Cortex of kidney (tissue), 1 donor: ENCODE measurements at places on chromosomes 12 and 14.

DNA sequence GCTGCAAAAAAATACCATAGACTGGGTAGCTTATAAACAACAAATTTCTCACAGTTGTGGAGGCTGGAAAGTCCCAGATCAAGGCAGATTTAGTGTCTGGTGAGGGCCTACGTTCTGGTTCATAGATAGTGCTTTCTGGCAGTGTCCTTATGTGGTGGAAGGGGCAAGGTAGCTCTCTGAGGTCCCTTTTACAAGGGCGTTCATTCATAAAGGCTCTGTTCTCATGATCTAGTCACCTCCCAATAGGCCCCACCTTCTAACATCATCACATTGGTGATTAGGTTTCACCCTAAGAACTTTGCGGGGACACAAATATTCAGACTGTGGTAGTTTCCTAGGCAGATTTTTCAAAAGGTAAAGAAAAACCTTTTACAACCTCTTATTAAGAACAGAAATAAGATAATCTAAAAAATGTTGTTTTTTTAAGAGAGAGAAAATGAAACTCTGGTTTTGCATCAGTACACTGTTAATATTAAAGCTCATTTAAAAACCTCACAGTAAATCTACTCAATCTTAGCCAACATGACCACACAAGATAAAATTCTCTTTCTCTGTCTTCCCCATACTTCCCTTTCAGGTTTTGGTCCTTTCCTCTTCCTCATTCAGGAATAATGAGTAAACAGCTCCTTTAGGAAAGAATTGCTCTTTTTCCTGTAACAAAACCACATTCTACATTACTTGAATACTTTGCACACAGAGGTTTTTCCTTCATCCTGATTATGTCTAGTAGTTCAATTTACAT, 117.5 kb downstream of the UNC79 start:
- no peak for DNase-seq

- DNase-seq, result no peak
These were observed 9.8 kb upstream of the DYRK4 start for GRCh38 chr12:4552191-4552590.

GRCh38 chr12:24378548-24379407, 429.3 kb upstream of the SOX5 start:
- DNase-seq, result no peak

- no peak for DNase-seq
These were observed 70.4 kb downstream of the RPL10L start for GRCh38 chr14:46581036-46581671.

- DNase-seq, result peak; percentile 24
These were observed 309.3 kb downstream of the ITPR2 start for GRCh38 chr12:26523708-26524150.

DNA sequence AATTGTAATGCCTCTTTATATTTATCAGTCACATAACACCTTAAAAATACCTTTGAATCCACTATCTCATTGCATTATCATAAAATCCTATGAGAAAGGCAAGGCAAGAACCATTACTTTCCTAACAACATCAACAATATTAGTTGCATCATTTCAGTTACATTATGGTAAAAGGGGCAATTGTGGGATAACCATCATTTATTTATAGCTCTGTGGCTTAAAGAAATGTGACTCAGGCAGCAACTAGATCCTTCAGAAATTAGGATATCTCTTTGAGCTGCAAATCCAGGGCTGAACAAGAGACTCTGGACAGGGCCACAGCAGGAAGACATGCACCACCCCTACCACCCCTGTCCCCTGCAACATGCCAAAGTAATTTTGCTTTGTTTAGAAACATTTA, 36.4 kb downstream of the EPS8 start:
- no peak for DNase-seq

GRCh38 chr12:124655698-124656516, 88.5 kb upstream of the NCOR2 start:
- no peak for DNase-seq

- no peak for DNase-seq
These were observed 15.4 kb upstream of the TRHDE start for GRCh38 chr12:72256725-72257124.

DNA sequence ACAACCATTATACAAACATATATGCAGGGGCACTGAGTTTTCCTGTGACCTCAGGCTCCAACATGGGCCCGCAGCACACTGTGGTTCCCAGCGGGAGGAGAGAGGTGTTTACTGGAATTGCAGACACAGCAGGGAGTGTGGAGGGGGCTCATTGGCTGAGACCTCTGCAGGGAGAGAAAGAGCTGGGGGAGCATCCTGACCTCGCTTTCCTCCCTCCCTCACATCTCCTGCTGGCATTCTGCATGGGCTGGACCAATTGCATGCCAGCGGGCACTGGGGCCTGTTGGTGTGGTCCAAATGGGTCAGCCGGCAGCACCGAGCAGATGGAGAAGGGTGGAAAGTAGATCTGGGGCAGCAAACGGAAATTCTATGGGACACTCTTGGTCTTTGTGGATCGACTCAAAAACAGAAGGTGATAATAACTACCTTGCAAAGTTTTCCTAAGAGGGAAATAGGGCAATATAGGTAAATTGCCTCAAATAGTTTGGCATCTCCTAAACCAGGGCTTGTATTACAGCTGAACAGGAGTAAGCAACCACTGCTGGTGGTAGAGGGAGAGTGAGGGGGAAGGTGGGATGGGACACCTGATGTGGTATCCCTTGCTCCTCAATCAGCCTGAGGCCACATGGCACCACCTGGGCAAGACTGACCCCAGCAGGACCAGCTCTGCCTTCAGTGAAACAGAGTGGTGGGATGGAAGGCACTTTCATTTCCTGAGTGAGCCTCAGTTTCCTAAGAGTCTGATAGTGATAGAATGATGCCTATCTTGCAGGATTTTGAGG, 86.9 kb downstream of the NTF3 start:
- DNase-seq, result no peak

GRCh38 chr12:77115471-77115870, 50.1 kb upstream of the E2F7 start:
- no peak for DNase-seq

DNA sequence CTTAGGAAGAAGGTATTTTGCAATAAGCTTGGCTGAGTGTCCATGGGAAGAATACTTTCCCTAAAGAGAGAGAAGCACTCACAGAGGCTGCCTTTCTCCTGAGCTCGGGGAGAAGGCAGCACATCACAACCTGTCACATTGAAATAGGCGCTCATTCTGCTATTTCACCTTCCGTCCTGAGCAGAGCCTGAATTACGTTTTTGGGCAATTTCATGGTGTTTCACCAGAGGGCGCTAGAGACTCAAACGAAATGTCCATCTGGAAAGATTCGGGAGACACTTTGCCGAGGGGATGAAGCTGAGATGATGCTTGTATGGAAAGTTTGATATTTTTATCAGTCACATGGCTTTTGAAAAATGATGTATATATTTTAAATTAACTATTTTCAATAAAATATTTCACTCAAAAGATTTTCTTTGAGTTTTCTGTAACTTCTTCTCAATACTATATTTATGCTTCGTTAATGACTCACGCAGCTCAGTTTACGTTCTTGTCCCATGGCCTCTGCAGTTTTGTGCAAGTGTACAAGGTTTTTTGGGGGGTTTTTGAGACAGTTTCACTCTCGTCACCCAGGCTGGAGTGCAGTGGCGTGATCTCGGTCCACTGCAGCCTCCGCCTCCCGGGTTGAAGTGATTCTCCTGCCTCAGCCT, 17.4 kb upstream of the B4GALNT3 start:
- no peak for DNase-seq

- no peak for DNase-seq
These were observed 260.0 kb upstream of the PLEKHG7 start for GRCh38 chr12:92442782-92443181.

GRCh38 chr12:52300796-52301691, 9.7 kb upstream of the KRT81 start:
- no peak for DNase-seq

DNA sequence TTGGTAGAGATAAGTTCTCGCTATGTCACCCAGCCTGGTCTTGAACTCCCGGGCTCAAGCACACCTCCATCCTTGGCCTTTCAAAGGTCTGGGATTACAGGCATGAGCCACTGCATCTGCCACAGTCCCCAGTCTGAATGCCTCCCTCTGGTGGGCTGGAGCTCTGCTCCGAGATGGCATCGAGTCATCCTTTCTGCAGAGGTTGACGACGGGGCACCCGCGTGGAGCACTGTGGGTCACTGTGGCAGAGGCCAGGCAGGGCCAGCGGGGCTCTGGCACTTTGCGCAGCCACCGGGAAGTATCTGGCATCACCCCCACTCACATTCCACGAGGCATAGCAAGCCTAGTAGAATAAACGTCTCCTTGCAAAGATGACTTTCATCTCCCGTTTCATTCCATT, 163.3 kb upstream of the DIO3 start:
- no peak for DNase-seq

DNA sequence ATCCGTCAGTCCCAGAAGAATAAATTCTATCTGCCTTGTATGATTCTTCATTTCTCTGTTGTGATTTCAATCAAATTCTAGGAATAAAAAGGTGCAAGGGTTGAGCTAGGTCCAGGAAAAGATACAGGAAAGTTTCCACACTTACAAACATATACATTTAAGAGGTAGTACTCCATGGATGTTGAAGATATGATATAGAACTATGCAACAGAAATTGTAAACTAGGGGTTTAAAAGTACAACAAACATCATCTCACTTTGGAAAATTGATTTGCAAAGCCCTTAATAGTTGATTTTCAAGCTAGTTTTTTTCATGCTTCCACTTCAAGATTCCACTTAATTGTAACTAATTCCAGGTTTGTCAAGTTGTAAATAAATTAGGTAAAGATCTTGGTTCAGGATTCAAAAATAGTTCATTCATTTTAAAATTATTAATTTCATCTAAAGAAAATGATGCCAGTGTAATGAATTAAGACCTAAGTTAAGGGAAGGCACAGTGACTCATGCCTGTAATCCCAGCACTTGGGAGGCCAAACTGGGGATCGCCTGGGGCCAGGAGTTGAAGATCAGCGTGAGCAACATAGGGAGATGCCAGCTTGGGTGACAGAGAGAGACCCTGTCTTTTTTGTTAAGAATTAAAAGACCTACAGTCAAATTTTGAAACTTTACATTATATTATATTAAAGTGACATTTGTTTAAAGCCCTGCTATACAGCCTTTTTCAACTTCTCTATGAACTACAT, at the start of gene OR6C70:
Gene OR6C70 (minus strand): TSS at position 51 of the 742 bp plus-strand sequence. CDS start 0 bp downstream, at position 51.
- DNase-seq, result no peak

- DNase-seq, result no peak
These were observed 27.7 kb downstream of the CEP170B start for GRCh38 chr14:104892531-104893434.
